ENCODE measurements at places on chromosomes 6 and 20.

- no peak for DNase-seq
Measured at GRCh38 chr6:89050155-89050554, 30.4 kb upstream of the PNRC1 start.

DNA sequence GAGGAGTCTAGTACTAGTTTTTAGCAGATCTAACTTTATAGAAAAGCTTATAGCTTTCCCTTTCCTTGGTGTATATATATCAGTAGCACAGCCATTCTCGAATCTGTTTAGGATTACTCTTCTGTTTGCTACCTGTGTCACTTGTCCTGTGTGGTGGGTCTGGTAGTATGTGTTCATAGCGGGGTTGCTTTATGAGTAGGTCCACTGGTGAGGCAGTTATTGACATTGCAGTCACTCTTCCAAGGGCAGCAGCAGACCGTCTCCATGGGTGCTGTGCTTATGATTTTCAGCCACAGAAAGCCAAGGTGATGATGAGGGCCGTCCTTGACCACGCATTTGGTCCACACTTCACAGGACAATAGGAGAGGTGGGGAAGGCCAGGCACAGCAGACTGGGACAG lies 171.5 kb downstream of the CDKAL1 start:
- no peak for DNase-seq

DNA sequence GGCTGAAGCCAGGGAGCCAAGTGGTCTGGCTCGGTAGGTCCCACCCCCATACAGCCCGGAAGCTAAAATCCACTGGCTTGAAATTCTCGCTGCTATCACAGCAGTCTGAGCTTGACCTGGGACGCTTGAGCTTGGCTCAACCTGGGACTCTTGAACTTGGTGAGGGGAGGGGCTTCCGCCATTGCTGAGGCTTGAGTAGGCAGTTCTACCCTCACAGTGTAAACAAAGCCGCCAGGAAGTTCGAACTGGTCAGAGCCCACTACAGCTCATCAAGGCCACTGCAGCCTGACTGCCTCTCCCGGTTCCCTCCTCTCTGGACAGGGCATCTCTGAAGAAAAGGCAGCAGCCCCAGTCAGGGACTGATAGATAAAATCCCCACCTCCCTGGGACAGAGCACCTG lies 1337.7 kb downstream of the HACE1 start:
- DNase-seq, result no peak

GRCh38 chr6:135935941-135936601 lies 84.6 kb downstream of the PDE7B start:
- no peak for DNase-seq

DNA sequence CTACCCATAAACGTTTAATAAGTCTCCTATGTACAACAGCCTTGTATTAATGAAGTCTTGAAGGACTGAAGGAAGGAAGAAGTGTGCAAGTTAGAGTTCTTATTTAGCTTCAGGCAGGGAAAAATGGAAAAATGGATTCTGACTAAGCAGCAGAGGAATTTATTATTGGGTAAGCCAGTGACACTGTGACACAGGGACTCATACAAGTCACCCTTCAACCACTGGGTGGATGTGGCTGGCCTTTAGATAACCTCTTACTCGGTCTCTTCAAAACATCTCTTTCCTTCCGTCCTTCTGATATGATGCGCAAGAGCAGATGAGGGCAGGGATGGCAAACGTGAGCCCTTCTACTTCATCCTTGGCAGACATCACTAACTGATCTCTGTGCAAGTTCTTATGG lies 145.6 kb downstream of the DHX35 start:
- no peak for DNase-seq
